ENCODE measurements at places on chromosomes 7 and 10. TPM values are rescaled to one million over a fixed set of nuclear protein-coding genes. Genes with fewer than 3 reads are reported as not detected.
A peak's percentile ranks its signal among the peaks of the same experiment; 100 is the strongest.

- peaks cover 27% of the 10 kb centered on the region for H3K4me1 ChIP-seq
- no peak overlapping the region for H3K27ac ChIP-seq
- no peaks in the 10 kb centered on the region for H3K27me3 ChIP-seq
- no peak for DNase-seq
These were observed 69.9 kb downstream of the C10orf105 start for GRCh38 chr10:71649631-71650030.

DNA sequence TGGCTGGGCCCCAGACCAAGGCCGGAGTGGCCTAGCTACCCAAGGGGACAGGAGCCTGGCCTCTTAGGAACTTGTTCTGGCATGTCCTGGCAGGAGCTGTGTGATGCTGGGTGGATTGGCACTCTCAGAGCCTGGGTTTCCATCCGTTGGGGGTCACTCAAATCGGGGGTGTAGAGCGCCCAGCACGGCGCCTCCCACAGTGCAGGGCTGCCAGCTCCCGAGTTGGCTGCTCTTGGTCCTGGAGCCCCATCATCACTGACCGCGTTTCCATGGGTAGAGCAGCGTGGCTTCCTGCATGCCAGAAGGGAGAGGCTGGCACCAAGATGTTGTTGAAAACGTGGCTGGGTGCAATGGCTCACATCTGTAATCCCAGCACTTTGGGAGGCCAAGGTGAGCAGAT lies 70.3 kb downstream of the UNCX start:
- no peak for DNase-seq
- no peaks in the 10 kb centered on the region for H3K27me3 ChIP-seq
- H3K27ac ChIP-seq = no peak overlapping the region
- H3K4me1 ChIP-seq = no peaks in the 10 kb centered on the region
- no peak overlapping the region for H3K4me3 ChIP-seq
- H3K36me3 ChIP-seq = no peaks in the 10 kb centered on the region

GRCh38 chr10:16952610-16953009 lies 135.4 kb upstream of the RSU1 start:
- no peaks in the 10 kb centered on the region for H3K36me3 ChIP-seq
- H3K4me3 ChIP-seq = no peak overlapping the region
- no peaks in the 10 kb centered on the region for H3K27me3 ChIP-seq
- no peak for DNase-seq

DNA sequence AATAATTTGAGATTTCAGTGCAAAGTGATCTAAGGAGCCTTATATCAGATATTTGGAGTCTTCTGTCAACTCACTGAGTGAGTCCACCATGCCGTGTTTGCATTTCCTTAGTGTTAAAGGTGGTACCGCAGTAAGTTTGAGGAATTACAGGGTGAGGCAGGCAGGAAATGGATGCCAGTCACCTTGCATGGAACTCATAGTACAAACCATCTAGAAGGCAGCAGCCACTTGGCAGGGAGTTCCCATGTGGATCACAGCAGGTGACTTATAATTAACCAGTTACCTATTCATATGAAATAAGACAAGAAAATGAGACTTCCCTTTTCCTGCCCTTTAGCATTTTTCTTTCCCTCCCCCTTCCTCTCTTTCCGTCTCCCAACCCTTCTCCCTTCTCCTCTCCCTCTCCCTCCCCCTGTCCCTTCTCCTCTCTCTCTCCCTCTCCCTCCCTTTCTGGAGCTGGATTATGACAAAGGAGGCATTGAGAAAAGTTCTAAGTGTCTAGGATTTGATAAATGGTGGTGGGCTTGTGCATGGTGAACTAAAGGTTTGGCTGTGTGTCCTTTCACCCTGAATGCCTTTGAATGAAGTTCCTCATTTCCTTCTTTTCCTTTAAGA lies 94.1 kb downstream of the LRRC4 start:
- H3K36me3 ChIP-seq = peaks cover 42% of the 10 kb centered on the region
- H3K27me3 ChIP-seq = no peaks in the 10 kb centered on the region
- no peak overlapping the region for H3K27ac ChIP-seq
- DNase-seq = no peak
- H3K4me1 ChIP-seq = peaks cover 57% of the 10 kb centered on the region
- no peak overlapping the region for H3K4me3 ChIP-seq

GRCh38 chr10:3783316-3783681 lies 1.7 kb downstream of the KLF6 start:
- H3K27me3 ChIP-seq = no peaks in the 10 kb centered on the region
- DNase-seq = peak; percentile 57
- peak overlapping the region; percentile 97 for H3K27ac ChIP-seq

DNA sequence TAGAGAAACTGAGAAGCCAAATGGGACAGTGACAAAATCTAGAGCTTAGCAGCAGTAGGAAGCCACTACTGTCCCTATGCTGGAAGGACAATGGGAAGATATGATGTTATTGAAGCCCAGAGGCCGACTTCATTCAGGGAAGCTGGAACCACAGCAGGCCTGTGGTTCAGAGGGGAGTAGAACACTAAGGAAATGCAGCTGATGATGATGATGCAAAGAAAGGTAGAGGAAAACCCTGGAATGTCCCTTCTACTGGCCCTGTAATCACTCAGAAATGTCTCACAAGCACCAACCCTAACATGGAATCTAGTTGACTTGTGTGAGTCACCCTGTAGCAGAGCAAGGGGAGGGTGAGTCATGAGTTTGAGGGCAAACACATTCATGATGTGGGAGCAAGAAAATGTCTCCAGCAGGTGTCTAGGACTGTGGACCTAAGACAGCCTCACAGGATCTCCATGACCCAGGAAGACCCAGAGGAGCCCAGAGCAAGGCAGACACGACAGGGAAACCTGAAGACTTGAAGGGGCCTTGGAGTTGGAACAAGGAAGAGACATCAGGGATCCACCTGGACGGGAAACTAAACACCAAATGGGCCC lies 37.0 kb upstream of the LRRC17 start:
- H3K4me3 ChIP-seq = no peak overlapping the region
- no peaks in the 10 kb centered on the region for H3K4me1 ChIP-seq
- no peaks in the 10 kb centered on the region for H3K27me3 ChIP-seq
- DNase-seq = no peak
- no peak overlapping the region for H3K27ac ChIP-seq

DNA sequence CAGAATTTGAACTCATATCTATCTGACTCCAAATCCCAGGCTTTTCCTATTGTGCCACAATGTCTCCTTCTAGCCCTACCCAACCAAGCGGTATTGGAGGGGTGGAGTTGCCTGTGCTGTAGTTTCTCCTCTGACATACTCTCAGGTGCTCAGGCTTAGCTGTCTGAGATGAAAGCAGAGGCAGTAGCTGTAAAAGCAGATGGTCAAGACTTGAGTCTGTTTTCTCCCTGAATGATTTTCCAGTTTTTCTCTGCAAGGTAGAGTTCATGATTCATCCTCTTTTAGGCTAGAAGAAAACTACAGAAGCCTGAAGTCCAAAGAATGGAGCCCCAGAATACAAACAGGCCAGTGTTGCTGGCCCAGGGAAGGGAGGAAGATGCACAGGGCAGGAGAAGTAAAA lies 130.0 kb downstream of the PDE1C start:
- H3K4me1 ChIP-seq = no peaks in the 10 kb centered on the region
- H3K4me3 ChIP-seq = no peak overlapping the region

DNA sequence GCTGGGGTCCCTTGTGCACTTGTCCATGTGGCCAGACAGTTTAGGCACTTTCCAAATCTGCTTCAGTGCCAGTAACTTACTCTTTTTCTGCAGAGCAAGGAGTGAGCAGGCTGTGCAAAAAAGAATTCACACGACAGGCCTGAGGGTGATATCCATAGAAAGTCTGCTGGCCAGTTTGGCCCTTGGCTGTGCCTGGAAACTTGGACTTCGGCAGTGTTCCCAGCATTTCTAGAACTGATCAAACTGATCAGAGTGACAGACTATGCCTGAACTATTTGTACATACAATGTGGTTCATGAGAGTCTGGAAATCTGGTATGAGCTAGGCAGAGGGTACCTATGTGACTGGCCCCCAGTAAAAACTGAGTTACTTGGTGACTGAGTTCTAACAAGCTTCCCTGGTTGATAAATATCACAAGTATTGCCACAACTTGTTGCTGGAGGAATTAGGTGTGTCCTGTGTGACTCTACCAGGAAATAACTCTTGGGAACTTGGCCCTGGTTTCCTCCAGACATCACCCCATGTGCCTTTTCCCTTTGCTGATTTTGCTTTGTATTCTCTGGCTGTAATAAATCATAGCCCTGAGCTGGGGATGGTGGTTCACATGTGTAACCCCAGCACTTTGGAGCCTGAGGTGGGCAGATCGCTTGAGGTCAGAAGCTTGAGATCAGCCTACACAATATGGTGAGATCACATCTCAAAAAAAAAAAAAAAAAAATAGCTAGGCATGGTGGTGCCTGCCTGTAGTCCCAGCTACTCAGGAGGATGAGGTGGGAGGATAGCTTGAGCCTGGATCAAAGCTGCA lies 3.3 kb upstream of the DENND10 start:
- H3K27ac ChIP-seq = no peak overlapping the region
- no peaks in the 10 kb centered on the region for H3K36me3 ChIP-seq
- H3K27me3 ChIP-seq = no peaks in the 10 kb centered on the region
- peaks cover 16% of the 10 kb centered on the region for H3K4me1 ChIP-seq
- no peak for DNase-seq

DNA sequence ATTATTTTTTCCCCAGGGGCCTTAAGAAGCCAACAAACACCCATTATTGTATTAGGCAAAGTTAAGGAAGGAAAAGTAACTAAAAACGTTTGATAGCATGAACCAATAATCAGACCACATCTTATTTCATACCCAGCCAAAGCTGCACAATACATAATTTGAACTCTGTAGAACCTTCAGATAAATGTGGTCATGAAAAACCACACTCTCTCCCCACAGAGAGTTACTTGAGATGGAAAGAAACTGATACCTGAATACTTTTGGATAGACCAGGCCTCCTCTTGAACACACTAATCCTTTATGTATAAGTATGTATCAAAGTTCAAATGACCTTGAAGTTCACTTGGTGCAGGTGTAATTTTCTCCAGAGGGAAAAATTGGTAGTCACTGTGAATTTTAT lies 146.6 kb upstream of the FAM13C start:
- H3K36me3 ChIP-seq = no peaks in the 10 kb centered on the region
- no peaks in the 10 kb centered on the region for H3K4me1 ChIP-seq
- no peak overlapping the region for H3K27ac ChIP-seq
- DNase-seq = no peak
- H3K4me3 ChIP-seq = no peak overlapping the region

GRCh38 chr7:2037301-2037807 lies 195.4 kb downstream of the MAD1L1 start:
- H3K27me3 ChIP-seq = no peaks in the 10 kb centered on the region
- peak overlapping the region; percentile 86 for H3K4me3 ChIP-seq
- H3K36me3 ChIP-seq = peaks cover 4% of the 10 kb centered on the region
- peak overlapping the region; percentile 86 for H3K27ac ChIP-seq
- DNase-seq = no peak

DNA sequence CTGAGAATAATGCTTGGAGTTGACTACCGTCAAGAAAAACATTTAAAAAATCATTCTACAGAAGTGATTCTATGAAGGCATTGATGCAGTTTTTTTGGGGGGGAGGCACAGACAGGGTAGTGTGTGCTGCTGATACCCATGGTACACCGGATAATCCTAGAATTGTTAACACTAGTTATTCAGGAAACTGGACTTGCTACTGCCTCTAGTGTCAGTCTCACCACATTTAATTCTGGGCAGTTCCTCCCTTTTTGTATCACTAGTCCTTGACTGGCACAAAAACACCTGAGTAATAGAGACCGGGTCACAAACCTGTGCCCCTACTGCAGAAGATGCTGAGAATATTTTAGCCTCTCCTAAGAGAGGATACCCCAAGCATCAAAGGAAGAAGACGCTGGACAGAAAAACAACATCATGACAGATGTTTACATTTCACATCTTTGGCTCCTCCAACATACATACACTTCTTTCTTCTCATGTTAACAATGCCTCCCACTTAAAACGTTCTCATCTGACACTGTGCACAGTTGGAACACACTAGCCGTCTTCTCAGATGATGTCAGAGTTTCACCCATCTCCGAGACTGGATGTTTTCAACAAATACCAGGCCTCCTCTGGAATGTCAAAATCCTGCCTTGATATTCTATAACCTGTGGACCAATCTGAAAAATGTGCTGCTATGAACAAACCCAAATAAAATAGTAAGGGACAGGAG lies 13.1 kb upstream of the TCAF1 start:
- DNase-seq = no peak
- no peaks in the 10 kb centered on the region for H3K4me1 ChIP-seq
- peaks cover 30% of the 10 kb centered on the region for H3K27me3 ChIP-seq
- no peak overlapping the region for H3K4me3 ChIP-seq

- H3K4me3 ChIP-seq = no peak overlapping the region
- no peaks in the 10 kb centered on the region for H3K36me3 ChIP-seq
- no peak overlapping the region for H3K27ac ChIP-seq
- H3K27me3 ChIP-seq = no peaks in the 10 kb centered on the region
- no peak for DNase-seq
- no peaks in the 10 kb centered on the region for H3K4me1 ChIP-seq
These were observed 573.0 kb upstream of the PCDH15 start for GRCh38 chr10:55374060-55374459.

- H3K36me3 ChIP-seq = no peaks in the 10 kb centered on the region
- no peaks in the 10 kb centered on the region for H3K27me3 ChIP-seq
- H3K27ac ChIP-seq = no peak overlapping the region
- H3K4me1 ChIP-seq = no peaks in the 10 kb centered on the region
- no peak for DNase-seq
- H3K4me3 ChIP-seq = no peak overlapping the region
These were observed 7.6 kb upstream of the SLC26A3 start for GRCh38 chr7:107810626-107811025.

DNA sequence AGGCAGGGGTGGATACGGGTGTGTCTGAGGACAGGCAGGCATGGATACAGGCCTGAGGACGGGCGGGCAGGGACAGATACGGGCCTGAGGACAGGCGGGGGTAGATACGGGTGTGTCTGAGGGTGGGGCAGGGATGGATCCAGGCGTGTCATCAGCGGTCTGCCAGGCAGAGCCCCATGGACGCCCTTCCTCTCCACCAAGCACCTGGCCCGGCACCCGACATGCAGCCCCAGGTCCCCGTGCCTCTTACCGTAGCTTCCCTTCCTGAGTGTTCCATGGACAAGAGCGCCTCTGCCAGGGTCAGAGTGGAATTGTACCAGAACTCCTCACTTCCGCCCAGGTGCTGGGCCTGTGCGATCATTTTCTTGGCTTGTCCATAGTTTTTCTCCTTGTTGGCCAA lies 74.6 kb upstream of the NKX6-2 start:
- no peak overlapping the region for H3K27ac ChIP-seq
- no peak overlapping the region for H3K4me3 ChIP-seq
- no peaks in the 10 kb centered on the region for H3K36me3 ChIP-seq
- no peaks in the 10 kb centered on the region for H3K4me1 ChIP-seq
- H3K27me3 ChIP-seq = peaks cover 24% of the 10 kb centered on the region
- peak; percentile 6 for DNase-seq

Gene PRR15
- not detected for total RNA-seq

Gene AGBL3
- total RNA-seq = 6.1 TPM

Gene SLC26A3
- not detected for total RNA-seq

Gene MALRD1
- total RNA-seq = not detected

Gene DCLRE1C
- total RNA-seq = 38.0 TPM

Gene NXPH1
- not detected for total RNA-seq

Gene TMEM270
- total RNA-seq = not detected
